ENCODE measurements at places on chromosomes 11 and 22. TPM values are rescaled to one million over a fixed set of nuclear protein-coding genes. Genes with fewer than 3 reads are reported as not detected.

The CD6 gene
- 0.33 TPM for total RNA-seq

The UBQLNL gene
- total RNA-seq: not detected

The TRPM5 gene
- not detected for total RNA-seq

The SF1 gene
- 122 TPM for total RNA-seq

The FGF4 gene
- total RNA-seq: not detected

The TRIM51G gene
- not detected for total RNA-seq

The MFRP gene
- not detected for total RNA-seq

The UPK2 gene
- not detected for total RNA-seq

The MIAT gene
- total RNA-seq: 0.46 TPM

The SPON1 gene
- 1.0 TPM for total RNA-seq

The LINC01488 gene
- total RNA-seq: not detected

The CAVIN3 gene
- 196 TPM for total RNA-seq

The CD3D gene
- not detected for total RNA-seq

The FGF3 gene
- not detected for total RNA-seq

The PIK3C2A gene
- 56.3 TPM for total RNA-seq

The A4GALT gene
- not detected for total RNA-seq

The C11orf87 gene
- total RNA-seq: not detected

The OR51I1 gene
- 0.34 TPM for total RNA-seq

The RAB39A gene
- 0.73 TPM for total RNA-seq

The PRG3 gene
- total RNA-seq: not detected

The BEST1 gene
- 60.9 TPM for total RNA-seq

The TCF20 gene
- 36.1 TPM for total RNA-seq

The FZD4 gene
- 4.8 TPM for total RNA-seq

The EHF gene
- total RNA-seq: under 0.01 TPM

The C11orf86 gene
- total RNA-seq: not detected

The KREMEN1 gene
- total RNA-seq: 7.9 TPM

The CDC42BPG gene
- total RNA-seq: 0.31 TPM

The MS4A14 gene
- not detected for total RNA-seq

The CRYBB3 gene
- total RNA-seq: not detected

The IL18 gene
- total RNA-seq: 0.73 TPM

The PLAAT3 gene
- total RNA-seq: 28.1 TPM

The TBX1 gene
- total RNA-seq: not detected

The SNRPD3 gene
- total RNA-seq: 70.9 TPM

The LMNTD2 gene
- 2.5 TPM for total RNA-seq

The DENND6B gene
- total RNA-seq: 2.2 TPM

The PTPRJ gene
- 58.8 TPM for total RNA-seq

The APLP2 gene
- total RNA-seq: 187 TPM

The NXPE1 gene
- total RNA-seq: not detected

The IRAG1 gene
- not detected for total RNA-seq

The IGF2 gene
- under 0.01 TPM for total RNA-seq

The TRIM6 gene
- total RNA-seq: 5.7 TPM

The TH gene
- not detected for total RNA-seq

The TMEM132A gene
- 31.7 TPM for total RNA-seq

The SHISAL1 gene
- under 0.01 TPM for total RNA-seq

The POU2AF2 gene
- total RNA-seq: not detected

The UCP3 gene
- under 0.01 TPM for total RNA-seq

The CLDN5 gene
- total RNA-seq: not detected

The TP53I11 gene
- total RNA-seq: 6.8 TPM

The BAIAP2L2 gene
- total RNA-seq: 21.3 TPM

The CTSW gene
- total RNA-seq: not detected

The CSTF3 gene
- 25.1 TPM for total RNA-seq
